ENCODE measurements at places on chromosomes 1 and 21. TPM values are rescaled to one million over a fixed set of nuclear protein-coding genes. Genes with fewer than 3 reads are reported as not detected.

GRCh38 chr21:28356422-28356821 lies 636.3 kb downstream of the LTN1 start:
- DNase-seq: no peak
- no peak overlapping the region for H3K4me3 ChIP-seq
- H3K27me3 ChIP-seq: no peaks in the 10 kb centered on the region
- H3K27ac ChIP-seq: no peak overlapping the region
- H3K36me3 ChIP-seq: no peaks in the 10 kb centered on the region

C8A gene
- not detected for total RNA-seq

GRCh38 chr1:149997585-149998262 lies 12.8 kb downstream of the OTUD7B start:
- no peaks in the 10 kb centered on the region for H3K4me1 ChIP-seq
- no peak overlapping the region for H3K4me3 ChIP-seq
- no peaks in the 10 kb centered on the region for H3K27me3 ChIP-seq
- DNase-seq: no peak
- H3K36me3 ChIP-seq: no peaks in the 10 kb centered on the region
- H3K27ac ChIP-seq: peak overlapping the region; percentile 7

TNFAIP8L2 gene
- total RNA-seq: 0.56 TPM

TCHH gene
- total RNA-seq: 0.12 TPM

DNA sequence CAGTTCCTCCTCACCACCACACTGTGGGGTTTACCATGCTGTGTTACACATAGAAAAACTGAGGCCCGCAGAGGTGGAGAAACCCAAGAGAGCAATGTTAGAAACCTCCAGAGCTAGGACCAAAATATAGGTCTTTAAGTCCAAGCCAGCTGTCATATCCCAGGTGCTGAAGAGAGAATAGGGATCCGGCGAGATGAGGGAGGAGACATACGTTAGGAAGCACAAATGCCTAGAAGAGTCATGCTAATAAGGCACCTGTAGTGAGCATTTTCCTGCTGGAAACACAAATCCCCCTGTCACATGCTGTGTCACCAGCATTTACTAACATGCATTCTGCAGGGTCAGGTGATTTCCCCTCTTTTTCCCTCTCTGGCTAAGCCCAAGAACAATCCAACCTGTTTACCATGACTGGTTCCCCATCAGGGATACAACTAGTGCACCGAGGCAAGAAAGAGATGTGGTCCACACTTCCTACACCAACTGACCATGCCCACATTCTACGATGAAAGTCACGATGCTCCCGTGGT lies 168.6 kb upstream of the CAMK1G start:
- H3K4me3 ChIP-seq: no peak overlapping the region
- no peaks in the 10 kb centered on the region for H3K27me3 ChIP-seq
- no peaks in the 10 kb centered on the region for H3K36me3 ChIP-seq
- H3K4me1 ChIP-seq: no peaks in the 10 kb centered on the region
- no peak overlapping the region for H3K27ac ChIP-seq

Data from right atrium auricular region (tissue), 2 donors.